Right ventricle myocardium inferior (tissue), 1 donor: ENCODE measurements at places on chromosomes 13 and 19.

GRCh38 chr13:72062566-72062965 is 195.6 kb upstream of the DACH1 start:
- no peak for DNase-seq

DNA sequence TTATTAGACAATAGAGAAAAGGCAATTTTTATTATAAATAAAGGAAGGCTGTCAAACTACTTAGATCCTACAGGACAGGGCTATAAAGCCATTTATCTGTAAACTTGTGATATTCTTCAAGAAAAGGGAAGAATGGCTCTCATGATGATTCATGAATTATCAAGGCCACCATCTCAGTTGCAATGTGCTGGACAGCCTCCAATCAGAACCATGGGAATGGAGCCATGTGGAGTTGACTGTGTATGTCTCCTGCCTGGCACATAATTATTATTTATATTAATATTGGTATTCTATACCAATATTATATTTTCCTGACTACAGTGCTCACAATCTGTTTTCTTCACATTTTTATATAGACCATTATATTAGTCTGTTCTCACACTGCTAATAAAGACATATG is 560.5 kb upstream of the MIR17HG start:
- no peak for DNase-seq

- DNase-seq: peak; percentile 75
These were observed 15.4 kb upstream of the CCNP start for GRCh38 chr19:40241809-40242384.

DNA sequence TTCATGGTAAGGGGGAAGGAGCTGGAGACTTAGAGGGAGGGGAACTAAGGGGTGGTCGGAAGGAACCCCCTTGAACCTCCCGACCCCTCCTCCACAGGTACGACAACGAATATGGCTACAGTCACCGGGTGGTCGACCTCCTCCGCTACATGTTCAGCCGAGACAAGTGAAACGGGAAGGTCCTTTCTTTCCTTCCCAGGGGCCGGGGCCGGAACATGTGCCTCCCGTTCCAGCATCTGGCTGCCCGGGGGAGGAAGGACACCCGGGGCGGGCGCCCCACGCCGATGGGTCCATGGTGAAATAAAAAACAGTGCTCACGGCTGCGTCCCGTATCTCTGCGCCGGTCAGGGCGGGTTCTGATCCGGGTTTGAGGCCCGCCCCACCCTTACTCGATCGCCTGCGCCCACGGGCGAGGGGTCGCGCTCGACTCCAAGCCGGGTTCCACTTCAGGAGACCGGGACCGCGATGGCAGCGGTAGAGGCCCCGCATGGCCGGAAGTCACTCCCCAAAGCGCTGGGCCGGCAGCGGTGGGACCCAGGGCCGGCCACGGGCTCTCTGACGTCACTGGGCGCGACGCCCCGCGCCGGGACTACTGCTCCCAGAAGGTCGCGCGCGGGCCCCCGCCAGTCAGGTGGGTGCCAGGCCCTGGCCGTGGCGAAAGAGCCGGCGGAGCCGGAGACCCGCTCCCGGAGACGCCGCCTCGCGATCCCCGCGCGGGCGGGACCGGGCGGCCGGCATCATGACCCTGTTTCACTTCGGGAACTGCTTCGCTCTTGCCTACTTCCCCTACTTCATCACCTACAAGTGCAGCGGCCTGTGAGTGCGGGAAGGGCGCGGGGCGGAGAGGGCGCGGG is at the start of gene TMEM147:
TSS of gene TMEM147 (plus strand) at position 626 of the 854 bp plus-strand sequence. CDS start at position 740, 114 bp downstream.
- DNase-seq: peak; percentile 98

- no peak for DNase-seq
These were observed 485 bp downstream of the CRYL1 start for GRCh38 chr13:20525144-20525600.

DNA sequence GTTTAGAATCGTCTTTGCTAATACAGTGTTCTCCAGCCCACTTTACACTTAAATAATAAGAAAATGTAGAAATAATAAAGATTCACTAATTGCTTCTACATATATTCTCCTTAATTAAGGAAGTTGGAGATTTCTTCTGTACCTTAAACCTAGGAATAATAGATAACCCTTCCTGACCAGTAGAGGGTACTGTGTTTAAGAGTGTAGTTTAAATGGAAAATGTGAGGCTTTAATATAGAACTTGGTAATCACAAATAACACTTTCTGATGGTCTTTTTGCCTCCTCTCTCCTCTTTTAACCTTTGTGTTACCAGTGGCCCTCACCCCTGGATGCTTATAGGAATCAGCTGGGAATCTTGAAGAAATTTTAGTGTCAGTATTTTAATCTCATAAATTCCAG is 20.7 kb downstream of the POMP start:
- no peak for DNase-seq

- no peak for DNase-seq
These were observed 25.8 kb upstream of the MAP3K10 start for GRCh38 chr19:40165362-40165937.

GRCh38 chr13:27481766-27482165 is 31.4 kb upstream of the MTIF3 start:
- no peak for DNase-seq

DNA sequence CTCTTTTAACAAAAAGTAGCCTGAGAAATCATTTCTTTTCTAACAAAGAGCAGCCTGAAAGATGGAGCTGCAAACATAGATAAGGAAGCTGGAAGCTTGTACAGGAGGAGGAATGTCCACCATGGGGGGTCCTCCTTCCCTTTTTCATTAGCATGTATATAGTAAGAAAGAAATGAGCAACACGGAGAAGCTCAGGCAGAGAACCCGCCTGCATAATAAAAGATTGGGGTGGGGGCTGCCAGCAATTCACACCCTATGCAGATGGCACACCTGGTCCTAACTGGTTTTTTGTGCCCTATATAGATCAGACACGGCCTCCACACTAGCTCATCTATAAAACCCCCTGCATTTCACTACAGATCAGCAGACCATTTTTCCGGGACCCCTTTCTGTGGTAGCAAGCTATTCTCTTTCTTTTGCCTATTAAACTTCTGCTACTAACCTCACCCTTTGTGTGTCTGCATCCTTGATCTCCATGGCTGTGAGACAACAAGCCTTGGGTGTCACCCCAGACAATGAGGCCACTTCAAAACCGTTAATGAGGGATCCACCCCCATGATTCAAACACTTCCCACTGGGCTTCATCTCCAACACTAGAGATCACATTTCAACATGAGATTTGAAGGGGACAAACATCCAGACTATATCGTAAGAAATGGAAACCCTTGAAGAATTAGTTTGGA is 167.5 kb upstream of the FREM2 start:
- DNase-seq: no peak

- no peak for DNase-seq
These were observed 334.8 kb upstream of the OBI1 start for GRCh38 chr13:78993792-78994191.
